IPS DF 6.9 (cell line): ENCODE measurements at places on chromosomes 4 and X.

DNA sequence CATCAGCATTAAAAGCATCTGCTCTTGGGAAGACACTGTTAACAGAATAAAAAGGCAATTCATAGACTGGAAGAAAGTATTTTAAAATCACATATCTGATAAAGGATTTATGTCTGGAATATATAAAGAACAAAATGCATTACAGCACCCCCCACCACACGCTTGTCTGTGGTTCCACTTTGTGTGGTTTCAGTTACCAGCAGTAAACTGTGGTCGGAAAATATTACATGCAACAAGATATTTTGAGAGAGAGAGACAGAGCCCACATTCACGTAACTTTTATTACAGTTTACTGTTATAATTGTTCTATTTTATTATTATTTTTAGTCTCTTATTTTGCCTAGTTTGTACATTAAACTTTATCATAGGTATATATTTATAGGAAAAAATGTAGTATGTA lies 21.2 kb upstream of the PDE6B start:
- no peak for DNase-seq

DNA sequence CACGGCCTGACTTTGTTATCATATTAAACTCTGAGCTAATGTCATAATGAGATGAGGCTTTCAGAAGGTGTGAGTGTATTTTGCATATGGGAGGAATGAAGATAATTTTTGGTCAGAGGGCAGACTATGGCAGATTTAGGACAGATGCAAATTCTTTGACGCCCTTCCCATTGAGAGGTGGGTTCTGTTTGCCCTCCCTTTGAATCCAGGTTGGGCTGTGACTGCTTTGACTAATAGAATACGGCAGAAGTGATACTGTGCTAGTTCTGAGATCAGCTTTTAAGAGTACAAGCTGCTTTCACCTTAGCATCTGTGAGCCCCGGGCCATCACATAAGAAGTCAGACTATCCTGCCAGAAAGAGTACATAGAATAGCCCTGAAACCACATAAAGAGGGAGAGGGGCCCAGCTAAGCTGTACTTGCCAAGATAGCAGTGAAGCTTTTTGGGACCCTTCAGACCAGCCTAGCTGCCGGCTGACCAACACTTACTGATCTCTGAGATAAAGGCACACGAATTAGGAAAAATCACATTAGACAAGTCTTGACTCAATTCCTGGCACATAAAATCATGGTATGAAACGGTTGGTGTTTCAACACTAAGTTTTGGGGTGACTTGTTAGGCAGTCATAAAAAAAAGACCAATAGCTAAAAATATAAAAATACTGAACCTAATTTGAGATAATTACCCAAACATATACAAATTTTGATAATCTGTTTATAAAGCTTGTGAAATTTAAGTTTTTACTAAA lies 166.7 kb upstream of the SH3RF1 start:
- DNase-seq: no peak

GRCh38 chr4:147854154-147854553 lies 122.3 kb downstream of the ARHGAP10 start:
- DNase-seq: no peak

GRCh38 chrX:74343343-74344279 lies 39.6 kb downstream of the ZCCHC13 start:
- DNase-seq: peak; percentile 91

DNA sequence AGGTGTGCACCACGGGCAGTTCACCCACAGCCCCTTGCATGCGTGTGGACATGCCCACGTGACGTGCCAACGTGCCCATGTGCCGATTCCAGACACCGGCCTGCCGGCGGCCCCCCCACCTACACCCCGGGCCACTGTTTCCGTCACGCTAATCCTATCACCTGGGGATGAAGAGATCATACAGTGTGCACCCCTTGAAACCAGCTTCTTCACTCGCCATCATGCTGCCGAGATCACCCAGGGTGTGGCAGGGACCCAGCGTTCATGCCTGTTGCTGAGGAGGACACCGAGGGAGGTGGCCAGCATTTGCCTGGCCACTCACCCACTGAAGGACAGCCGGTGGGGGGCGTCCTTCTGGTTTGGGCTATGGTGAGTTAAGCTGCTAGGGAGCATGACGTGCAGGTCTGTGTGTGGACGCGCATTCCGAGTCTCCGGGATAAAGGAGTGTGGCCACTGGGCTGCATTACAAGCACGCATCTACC lies 14.1 kb downstream of the CTBP1 start:
- DNase-seq: no peak

GRCh38 chr4:29717287-29718057 lies 1002.7 kb upstream of the PCDH7 start:
- DNase-seq: no peak

- no peak for DNase-seq
Observed at GRCh38 chr4:38182334-38182998, 222.3 kb downstream of the PTTG2 start.
